Mesenteric fat pad (tissue), 1 donor: ENCODE measurements at places on chromosomes 3 and 15. TPM values are rescaled to one million over a fixed set of nuclear protein-coding genes. Genes with fewer than 3 reads are reported as not detected.

- no peak for DNase-seq
Measured at GRCh38 chr15:83999396-84000135, 236.0 kb upstream of the GOLGA6L4 start.

ADGRG7 gene
- total RNA-seq = not detected

DNA sequence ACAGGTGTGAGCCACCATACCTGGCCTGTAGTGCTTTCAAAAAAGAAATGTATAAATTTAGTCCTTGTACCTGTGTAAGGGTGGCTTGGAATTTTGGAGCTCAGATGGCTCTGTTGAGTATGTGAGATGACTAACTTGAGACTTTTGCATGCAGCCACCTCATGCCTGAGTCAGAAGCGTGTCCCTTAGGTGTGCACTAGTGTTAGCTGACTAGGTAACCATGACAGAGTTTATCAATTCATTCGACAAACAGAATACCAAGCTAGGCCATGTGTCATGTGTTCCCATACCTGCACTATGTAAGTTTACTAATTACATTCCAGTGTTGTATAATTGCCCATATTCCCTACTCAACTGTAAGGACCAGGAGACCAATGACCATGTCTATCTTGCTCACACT is 4.0 kb upstream of the ZNF639 start:
- DNase-seq = no peak

DNA sequence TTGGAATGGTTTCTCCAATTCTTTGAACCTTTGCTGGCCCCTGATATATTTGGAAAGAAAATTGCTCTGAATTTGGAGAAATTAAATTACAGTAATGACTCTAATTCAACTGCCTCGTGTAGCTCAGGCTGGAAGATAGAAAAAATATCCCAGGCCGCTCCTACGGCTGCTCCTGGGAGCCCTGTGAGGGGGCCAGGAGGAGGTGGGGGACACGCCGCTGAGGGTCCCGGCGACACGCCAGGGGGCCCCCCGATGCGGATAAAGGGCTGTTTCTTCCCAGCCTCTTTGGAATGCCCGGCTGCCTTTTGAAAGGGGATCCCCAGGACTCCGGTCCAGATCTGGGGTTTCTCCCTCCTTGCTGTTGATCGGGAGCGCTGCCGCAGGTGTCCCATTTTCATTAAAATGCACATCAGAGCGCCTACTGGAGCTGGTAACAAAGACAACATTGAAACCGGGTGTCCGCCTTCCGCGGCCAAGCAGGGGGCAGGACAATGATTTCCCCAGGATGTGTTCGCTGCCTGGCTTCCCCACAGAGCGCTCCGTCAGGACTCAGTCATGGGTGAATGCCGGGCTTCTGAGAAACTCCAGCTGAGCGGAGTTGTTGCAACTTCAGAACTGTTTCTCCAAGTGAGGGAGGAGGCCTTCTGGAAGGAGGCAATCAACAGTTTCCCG is 200.1 kb upstream of the KBTBD8 start:
- DNase-seq = no peak

GRCh38 chr3:11635680-11636393 is 7.9 kb downstream of the VGLL4 start:
- DNase-seq = no peak

CD276 gene
- 89.5 TPM for total RNA-seq

C3orf22 gene
- total RNA-seq = not detected

- DNase-seq = no peak
Measured at GRCh38 chr3:25748189-25748588, 35.1 kb downstream of the NGLY1 start.

DNA sequence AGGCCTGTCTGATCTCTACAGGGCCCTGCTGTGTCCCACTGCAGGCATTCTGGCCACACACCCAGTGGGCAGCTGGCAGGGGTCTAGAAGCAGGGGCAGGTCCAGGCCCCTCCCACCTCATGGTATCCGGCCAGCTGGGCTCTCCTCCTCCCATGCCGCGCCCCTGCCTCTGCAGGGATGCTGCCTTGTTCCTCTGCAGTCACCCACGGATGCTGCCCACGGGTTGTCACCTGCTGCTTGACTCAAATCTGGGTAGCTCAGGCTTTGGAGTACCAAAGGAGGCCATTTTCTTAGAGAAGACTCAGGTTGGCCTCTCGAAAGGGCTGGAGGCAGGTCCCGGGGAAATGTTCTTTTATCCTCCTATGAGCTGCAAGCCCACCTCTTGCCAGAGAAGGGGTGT is 25.0 kb downstream of the EFCAB12 start:
- DNase-seq = no peak

- DNase-seq = no peak
Measured at GRCh38 chr3:194447161-194447560, 39.6 kb downstream of the ATP13A3 start.

DNA sequence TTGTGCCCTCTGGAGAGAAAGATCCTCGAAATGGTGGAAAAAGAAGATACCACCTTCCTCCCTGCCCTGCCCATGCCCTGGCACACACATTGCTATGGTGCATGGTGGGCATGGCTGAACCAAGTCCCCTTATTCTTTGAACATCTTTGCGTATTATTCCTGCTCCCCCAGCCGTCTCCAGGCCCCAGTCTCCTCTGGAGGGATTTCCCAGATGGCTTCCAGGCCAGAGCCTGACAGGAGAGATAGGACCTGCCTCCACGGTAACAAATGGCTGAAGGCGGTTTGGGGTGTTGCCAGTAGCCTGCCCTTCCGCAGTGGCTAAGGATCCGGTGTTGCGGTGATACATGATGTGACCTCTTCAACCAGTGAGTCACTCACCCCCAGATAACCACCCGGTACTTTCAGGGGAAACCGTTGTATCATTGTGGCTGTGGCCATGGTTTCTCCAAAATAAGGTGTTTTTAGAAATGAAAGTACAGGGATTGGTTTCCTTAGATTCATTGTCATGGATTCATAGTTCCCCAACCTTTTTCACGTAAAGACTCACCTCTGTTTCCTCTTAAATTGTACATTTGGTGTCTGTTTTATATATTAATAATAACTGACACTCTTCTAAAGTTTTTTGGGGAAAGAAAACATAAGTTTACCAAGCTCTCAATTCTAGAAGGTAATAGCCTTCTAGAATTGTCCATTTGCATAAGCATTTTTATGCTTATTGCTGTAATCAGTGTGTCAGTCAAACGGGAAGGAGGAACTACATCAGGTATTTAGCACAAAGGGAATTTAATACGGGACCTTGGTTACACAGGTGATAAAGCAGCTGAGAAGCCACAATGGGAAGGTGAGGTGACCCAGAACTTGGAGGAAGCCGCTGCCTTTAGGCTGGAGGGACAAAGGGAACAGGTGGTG is 25.9 kb downstream of the SMAD3 start:
- DNase-seq = no peak

GRCh38 chr3:193599393-193599792 is 6.4 kb downstream of the OPA1 start:
- no peak for DNase-seq

PCOLCE2 gene
- total RNA-seq = 255 TPM

- DNase-seq = no peak
Measured at GRCh38 chr15:48671103-48672022, 25.9 kb upstream of the FBN1 start.
